ENCODE measurements at places on chromosomes 12 and 14. TPM values are rescaled to one million over a fixed set of nuclear protein-coding genes. Genes with fewer than 3 reads are reported as not detected.

The MGST1 gene
- 51.5 TPM for total RNA-seq

The PELI2 gene
- total RNA-seq = 4.4 TPM

The SERPINA3 gene
- 330 TPM for total RNA-seq

- no peak for DNase-seq
Observed at GRCh38 chr12:121214166-121214777, 4.3 kb downstream of the P2RX4 start.

DNA sequence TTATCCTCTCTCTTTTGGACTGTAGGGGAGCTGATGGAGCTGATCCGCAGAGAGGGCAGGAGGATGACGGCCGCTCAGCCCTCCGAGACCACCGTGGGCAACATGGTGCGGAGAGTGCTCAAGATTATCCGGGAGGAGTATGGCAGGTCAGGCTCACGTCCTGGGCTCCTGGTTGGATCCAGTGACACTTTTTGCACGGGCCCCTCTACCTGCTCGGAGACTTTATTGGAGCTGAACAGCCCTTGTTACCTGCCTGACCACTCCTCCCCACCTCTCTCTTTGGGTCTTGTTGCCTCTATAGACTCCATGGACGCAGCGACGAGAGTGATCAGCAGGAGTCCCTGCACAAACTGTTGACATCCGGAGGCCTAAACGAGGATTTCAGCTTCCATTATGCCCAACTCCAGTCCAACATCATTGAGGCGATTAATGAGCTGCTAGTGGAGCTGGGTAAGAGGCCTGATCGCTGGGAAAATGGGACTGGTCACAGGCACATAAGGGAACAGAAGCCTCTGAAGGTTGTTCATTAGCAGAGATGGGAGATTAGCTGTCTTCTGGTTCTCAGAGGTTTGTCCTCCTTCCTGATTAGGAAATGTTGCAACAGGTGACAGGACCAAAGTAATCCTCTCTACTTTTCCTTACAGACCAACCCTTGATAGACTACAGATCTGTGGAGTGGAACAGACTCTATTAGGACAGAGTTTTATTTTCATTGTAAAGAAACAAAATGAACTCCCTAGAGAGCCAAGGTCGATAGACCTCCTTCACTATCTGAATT, 718 bp downstream of the EIF2B2 start:
- DNase-seq = no peak

DNA sequence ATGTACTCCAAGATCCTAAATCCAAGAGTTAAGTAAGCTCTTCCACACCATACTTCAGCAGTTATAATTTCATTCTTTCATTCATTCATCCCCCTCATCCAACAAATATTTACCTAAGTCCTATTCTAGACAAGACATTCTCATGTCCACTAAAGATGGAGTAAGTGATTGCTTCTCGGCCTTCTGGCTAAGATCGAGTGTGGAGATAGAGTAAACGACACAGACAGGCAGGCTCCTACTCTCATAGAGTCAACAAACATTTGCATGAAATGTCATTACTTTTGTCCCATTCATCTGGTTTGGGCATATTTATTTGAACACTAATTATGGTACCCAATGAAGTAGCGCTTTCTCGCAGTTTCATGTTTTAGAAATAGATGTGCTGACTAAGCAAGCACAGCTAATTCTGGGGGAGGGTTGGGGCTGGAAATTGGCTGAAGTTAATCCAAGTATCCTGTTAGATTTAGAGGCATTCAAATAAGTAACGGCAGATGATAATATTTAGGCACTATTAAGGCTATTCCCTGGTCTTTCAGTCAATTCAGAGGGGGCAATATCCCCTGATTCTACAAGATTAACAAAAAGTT, 176.5 kb downstream of the CEP128 start:
- DNase-seq = no peak

DNA sequence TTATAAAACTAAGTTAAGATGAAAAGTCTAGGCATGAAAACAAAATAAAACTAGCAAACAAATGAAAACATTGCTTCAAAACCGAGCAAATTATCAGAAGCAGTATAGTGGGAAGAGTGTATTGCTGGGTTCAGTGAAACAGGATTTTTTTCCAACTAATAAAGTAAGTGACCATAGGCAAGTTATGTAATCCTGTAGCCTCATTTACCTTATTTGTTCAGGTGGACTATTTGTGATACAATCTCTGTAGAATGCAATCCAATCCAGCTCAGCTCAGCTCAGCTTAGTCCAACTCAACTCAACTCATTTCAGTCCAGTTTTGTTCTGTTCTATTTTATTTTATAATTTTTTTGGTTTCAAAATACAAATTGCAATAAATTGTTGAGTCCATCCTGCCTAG, 276.7 kb upstream of the LRIG3 start:
- no peak for DNase-seq

GRCh38 chr12:9388379-9388778, 180.2 kb upstream of the PZP start:
- no peak for DNase-seq

DNA sequence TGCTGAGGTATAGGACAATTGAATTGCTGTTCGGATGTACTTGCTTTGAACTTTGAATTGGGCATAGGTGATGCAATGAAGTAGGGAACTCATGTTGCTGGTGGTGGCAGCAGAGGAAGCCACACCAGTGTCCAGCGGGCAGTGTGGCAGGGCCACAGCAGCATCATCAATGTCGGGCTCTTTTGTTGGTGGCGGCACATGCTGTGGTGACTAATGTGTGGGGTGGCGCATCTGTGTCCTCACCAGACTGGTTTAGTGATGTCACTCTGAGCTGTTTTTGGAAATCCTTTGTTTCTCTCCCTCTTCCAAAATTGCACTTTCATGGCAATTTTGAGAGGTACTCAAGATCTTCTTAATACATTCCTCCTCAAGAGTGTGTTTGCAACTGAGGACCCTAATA, 187.6 kb downstream of the ETNK1 start:
- DNase-seq = no peak

DNA sequence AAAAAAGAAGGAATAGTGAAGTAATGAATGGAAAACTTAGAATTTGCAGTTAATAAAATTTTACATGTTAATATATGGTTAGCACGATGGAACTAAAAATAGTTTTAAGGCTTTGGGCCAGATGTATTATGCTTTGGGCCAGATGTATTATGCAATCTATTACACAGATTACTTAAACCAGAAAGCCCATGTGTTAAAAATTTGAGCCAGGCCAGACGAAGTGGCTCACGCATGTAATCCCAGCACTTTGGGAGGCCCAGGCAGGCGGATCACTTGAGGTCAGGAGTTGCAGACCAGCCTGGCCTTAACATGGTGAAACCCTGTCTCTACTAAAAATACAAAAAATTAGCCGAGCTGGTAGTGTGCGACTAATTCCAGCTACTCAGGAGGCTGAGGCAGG, 17.2 kb downstream of the IFT81 start:
- DNase-seq = peak; percentile 85

- DNase-seq = peak; percentile 81
Observed at GRCh38 chr12:47741340-47741703, 16.0 kb upstream of the ENDOU start.

- DNase-seq = no peak
Observed at GRCh38 chr14:104688505-104689108, 811 bp upstream of the INF2 start.

Measured in right atrium auricular region (tissue), 2 donors.